ENCODE measurements at places on chromosomes 4 and X.

DNA sequence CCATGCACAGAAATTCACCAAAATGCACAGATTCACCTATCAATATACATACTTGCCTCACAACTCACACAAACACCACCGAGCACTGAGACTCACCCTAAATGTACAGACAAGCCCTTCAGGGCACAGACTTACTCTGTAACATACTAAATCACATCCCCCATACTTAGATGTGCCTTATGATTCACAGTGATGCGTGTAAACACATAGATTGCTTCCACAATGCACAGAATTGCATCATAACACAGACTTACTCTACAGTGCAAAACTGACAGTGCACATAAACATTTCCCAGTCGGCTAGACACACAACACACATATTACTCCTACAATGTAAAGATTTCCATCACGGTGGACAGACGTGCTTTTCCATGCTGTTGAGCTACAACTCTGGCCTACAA lies 6.2 kb downstream of the LINC00632 start:
- no peak for DNase-seq

- DNase-seq = no peak
Measured at GRCh38 chr4:88054901-88055300, 47.5 kb downstream of the PKD2 start.

GRCh38 chr4:188316391-188316790 lies 177.2 kb downstream of the TRIML1 start:
- no peak for DNase-seq

- no peak for DNase-seq
Measured at GRCh38 chr4:121484633-121485032, 103.8 kb upstream of the QRFPR start.

DNA sequence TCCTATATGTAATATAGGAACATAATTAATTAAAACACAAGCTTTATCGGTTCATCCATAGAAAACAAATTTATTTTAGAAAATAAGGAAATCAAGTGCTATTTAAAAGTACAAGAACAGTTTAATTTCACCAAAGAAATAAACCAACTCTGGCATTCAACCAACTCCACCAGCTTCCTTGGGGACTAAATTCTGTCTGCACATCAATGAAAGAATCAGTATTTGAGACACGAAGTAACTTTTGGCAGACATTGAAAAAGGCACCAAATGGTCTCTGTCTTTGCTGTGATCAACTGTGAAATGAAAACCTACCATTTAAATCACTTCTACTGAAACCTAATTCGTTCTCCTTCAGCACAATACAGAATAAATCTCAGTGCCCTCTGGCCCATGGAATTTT lies 719.7 kb upstream of the GRIA3 start:
- no peak for DNase-seq
